GM12892 (cell line): ENCODE measurements at places on chromosomes 1 and 21.

- DNase-seq, result no peak
Measured at GRCh38 chr1:45485949-45486348, 5.0 kb downstream of the TESK2 start.

- DNase-seq, result no peak
Measured at GRCh38 chr1:245690156-245690690, 535.4 kb downstream of the KIF26B start.

- no peak for DNase-seq
Measured at GRCh38 chr1:112465122-112465521, 43.6 kb upstream of the WNT2B start.

DNA sequence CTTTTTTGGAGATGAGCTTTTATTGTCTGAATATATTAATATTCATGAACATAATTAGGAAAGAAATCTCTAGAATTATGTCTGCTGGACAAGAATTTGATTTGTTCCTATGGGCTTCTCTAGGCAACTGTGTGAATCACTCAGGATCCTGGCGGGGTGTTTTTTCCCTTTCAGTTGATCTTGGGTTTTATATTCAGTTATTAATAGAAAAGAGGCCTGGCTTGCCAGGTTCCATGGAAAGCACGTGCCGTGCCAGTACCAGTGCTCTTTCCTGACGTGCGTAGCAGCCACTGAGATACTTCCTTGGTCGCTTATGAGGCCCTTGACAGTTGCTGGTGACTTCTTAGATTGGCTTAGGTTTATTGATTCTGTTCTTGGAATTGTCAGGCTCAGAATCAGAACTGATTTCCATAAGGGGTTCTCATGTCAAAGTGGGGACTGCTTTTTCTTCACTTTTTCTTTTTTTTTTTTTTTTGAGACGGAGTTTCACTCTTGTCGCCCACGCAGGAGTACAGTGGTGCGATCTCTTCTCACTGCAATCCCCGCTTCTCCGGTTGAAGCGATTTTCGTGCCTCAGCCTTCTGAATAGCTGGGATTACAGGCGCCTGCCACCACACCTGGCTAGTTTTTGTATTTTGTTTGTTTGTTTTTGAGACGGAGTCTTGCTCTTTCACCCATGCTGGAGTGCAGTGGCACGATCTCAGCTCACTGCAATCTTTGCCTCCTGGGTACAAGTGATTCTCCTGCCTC lies 48.7 kb upstream of the KIF1B start:
- no peak for DNase-seq

DNA sequence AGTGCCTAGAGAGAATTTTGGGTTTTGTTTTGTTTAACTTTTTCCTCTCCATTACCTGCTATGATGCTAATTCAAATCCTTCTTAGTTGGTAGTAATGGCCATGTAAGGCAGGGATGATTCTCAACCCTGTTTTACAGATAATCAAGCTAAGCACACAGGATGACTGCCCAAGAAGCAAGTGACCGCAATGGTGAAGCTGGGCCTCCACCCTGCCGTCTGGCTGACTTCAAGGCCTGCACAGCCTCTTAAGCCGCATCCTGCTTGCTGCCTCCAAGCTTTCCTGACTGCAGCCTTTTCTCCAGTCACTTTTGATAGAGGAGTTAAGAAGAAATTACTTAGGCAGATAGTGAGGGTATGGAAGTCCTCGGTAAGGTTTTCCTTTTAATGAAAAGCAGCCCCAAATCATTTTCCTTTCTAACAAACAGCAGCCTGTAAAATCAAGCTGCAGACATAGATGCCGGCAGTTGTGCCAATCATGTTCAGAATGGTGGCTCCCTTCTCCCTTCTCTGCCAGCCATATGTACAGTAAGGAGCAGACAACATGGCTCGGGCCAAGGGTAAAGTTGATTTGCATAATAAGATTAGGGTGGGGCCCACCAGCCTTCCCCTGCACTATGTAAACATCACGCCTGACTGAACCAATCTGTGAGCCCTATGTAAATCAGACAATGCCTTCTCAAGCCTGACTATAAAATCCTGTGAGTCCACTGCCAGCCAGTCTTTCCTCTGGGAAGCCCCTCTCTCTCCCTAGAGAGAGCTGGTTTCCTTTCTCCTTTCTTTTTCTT lies 8.8 kb upstream of the CTBS start:
- DNase-seq, result no peak

DNA sequence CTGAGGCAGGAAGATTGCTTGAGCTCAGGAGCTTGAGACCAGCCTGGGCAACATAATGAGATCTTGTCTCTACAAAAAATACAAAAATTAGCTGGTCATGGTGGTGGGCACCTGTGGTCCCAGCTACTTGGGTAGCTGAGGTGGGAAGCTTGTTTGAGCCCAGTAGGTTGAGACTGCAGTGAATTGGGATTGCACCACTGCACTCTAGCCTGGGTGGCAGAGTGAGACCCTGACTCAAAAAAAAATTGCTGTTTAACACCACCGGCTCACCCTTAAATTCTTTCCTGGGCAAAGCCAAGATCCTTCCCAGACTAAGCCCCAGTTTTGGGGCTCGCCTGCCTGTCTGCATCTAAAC lies 6.6 kb upstream of the NSUN4 start:
- DNase-seq, result no peak

GRCh38 chr1:68963353-68963752 lies 466.5 kb upstream of the DEPDC1 start:
- no peak for DNase-seq

DNA sequence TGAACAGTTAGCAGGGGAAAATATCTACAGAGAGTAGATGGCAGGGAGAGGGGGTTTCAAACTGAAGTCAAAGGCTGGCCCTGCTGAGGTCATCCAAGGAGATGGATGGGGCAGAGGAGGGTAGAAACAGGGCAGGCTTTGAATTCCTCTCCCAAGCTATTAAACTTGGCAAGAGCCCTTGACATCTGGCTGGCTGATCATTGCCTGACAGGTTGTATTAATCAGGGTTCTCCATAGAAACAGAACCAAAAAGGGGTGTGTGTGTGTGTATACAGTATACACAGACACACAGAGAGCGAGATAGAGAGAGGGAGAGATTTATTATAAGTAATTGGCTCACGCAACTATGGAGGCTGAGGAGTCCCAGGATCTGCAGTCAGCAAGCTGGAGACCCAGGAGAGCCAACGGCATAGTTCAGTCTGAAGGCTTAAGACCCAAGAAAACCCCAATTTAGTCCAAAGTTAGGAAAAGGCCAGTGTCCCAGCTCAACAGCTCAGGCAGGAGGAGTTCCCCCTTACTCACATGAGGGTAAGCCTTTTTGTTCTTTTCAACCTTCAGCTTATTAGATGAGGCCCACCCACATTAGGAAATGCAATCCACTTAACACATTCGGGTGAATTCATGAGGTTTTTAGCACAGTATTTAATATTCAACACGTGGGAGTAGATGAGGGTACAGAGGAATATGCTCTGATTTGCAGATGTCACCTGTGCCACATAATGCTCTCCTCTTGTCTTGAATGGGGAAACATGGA lies 46.7 kb upstream of the HAO2 start:
- DNase-seq, result no peak

DNA sequence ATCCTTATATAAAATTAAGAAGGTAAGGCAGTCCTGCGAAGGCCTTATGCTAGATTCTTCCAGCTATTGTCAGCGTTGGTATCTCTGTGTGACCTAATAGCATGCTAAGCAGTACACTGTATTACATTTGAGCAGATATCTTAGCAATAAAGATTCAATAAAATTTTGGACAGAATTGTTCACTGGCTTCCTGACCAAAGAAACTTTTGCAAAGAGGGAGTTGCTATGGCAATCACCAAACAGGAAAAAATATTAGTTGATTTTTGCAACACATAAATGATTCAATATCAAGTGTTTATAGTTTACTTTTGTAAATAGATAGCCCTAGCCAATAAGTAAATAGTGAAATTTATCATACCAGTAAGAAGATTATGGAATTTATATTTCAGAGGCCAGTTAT lies 31.0 kb upstream of the PLEKHO1 start:
- no peak for DNase-seq

GRCh38 chr1:220991506-220991905 lies 112.3 kb downstream of the HLX start:
- DNase-seq, result no peak

DNA sequence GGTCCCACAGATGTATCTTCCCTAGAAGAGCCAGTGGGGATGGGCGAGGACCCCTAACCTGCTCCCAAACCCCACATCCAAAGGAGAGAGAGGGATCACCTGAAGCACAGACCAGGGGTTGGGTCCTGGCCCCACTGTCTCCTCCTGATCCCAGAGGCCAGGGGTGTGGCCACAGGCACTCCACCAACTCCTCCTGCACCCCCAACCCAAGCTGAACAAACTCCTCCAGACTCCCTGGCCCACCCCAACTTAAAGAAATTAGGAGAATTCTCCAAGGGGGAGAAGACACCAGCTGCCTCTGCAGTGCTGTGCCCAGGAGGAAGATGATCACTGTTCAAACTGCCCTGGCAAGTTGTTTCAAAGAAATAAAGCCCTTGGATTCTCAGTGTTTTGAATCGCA lies 4.5 kb upstream of the PRAMEF12 start:
- no peak for DNase-seq

GRCh38 chr1:101392552-101392951 lies 155.7 kb downstream of the S1PR1 start:
- DNase-seq, result no peak

DNA sequence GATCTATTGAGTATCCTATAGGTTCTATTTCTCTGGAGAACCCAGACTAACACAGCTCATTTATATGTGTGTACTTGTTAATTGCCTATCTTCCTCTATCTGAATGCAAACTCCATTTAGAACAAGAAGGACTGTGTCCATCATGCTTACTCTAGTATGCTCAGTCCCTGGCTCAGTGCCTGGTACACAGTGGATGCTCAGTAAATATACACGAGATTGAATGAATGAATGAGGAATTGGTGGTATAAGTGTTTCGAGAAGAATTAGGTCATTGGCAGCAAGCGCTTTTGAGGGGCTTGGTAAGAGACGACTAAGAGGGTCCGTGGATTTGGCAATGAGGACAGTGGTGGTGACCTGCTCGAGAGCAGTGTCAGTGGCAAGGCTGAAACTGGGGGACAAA lies 112.5 kb downstream of the CSMD2 start:
- DNase-seq, result no peak

- no peak for DNase-seq
Measured at GRCh38 chr1:229597877-229598276, 28.0 kb downstream of the TAF5L start.

GRCh38 chr1:111219557-111220286 lies 7.8 kb upstream of the CHI3L2 start:
- DNase-seq, result no peak

DNA sequence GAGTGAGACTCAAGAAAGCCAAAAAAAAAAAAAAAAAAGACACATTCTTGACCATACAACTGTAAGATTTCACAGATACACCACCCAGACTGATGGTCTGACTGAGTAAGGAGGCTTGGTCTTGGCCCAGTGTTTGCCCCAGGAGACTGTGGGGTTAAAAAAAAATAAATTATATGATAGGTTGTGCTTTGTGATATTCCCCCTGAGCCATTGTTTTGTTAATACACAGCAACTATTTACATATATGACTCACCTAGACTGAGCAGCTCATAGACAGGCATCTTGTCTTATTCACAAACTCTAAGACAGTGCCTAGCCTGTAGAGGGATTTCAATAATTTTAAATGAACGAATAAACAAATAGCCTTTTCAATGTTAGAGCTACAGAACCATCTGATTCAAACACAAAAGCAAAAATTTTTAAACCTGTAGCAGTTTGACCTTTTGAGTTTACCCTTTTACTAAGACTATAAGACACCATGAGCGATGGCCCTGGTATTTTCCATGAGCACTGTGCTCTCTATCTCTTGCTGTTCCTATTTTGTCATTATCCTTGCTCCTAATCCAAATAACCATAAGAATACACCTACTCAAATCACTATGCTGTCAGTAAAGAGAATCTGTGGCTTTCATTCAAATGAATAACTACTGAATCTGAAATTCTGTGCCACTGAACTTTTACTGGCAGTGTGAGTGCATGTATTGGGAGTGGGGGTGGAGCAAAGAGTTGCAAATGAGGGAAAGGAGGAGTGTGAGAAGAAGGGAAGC lies 199.4 kb upstream of the PTBP2 start:
- DNase-seq, result no peak

DNA sequence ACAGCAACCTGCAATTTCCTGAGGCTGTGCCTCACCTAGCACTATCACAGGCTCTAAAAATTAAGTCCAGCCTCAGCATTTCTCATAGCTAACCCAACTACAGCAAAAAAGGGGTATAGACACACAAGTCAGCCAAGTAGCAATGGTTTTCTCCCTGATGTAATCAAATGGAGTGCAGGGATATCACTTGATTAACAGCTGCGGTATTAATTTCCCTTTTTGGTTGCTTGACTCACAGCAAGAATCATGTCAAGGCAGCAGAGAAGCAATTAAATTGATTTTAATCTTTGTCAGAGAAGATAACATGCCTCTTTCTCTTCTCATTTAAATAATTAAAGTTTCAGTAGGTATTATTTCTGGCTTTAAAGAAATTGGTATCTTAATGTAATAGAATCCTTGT lies 278.9 kb downstream of the RWDD3 start:
- no peak for DNase-seq

GRCh38 chr1:244585867-244586266 lies 67.1 kb upstream of the DESI2 start:
- DNase-seq, result no peak

DNA sequence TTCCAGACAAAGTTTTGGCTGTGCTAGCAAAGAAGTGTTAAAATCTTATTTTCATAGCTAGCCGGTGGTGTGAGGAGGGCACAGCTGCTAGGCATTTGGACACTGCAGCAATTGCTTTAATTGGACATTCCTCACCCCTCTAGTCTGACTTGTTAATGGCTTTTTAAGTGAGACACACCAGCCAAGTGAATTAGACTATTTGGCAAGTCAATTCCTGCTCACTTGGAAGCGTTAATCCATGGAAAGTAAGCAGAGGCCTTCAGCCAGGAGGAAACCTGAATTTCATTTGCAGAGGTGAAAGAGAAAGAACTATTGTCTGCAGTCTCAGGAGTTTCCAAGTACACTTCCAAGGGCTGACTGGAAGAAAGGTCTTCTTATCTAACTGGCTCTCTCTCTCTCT lies 175.7 kb downstream of the ST6GALNAC3 start:
- DNase-seq, result no peak

DNA sequence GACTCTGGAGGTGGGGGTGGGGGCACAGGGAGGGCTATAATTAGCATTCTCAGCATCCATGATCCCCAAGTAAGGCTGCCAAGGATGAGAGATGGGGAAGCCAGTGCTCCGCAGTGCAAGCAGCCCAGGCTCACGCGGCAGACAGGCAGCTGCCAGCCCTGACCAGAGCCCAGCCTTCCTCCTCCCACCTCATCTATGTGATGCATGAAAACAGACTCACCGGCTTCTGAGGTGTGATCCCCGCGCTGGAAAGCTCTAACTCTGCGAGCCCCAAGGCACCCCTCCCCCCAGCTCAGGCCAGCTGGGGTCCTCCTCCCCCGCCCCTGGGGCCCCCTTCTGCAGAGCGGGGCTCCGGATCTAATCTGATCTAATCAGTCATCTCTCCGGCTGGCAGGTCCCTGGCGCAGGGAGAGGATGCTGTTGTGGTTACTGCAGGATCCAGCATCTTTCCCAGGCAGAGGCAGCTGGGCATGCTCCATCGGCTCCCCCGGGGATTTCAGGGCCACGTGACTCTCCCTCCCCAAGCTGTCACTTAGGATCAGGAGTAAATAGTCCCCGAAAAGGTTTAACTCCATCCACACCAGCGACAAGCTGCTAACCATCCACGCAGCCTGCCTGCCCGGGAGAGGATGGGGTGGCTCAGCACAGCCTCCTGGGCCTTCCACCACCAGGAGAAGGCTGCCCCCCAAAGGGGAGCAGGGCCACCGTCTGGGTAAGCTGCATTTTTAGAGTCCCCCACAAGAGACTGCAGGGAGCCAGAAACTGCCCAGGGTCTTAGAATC lies at the start of gene PLEKHA6:
Gene PLEKHA6 (minus strand): TSS at position 456 of the 782 bp plus-strand sequence. CDS start 86,202 bp downstream, outside the sequence.
- no peak for DNase-seq
